ENCODE measurements at places on chromosomes 2 and 18. TPM values are rescaled to one million over a fixed set of nuclear protein-coding genes. Genes with fewer than 3 reads are reported as not detected.
A peak's percentile ranks its signal among the peaks of the same experiment; 100 is the strongest.

SNRPD1 gene
- total RNA-seq: 25.8 TPM

GRCh38 chr2:70089220-70089982 is 2.1 kb downstream of the PCBP1 start:
- H3K27ac ChIP-seq: peak overlapping the region; percentile 100
- peaks cover 14% of the 10 kb centered on the region for H3K36me3 ChIP-seq
- H3K4me3 ChIP-seq: peak overlapping the region; percentile 94
- no peak for DNase-seq

DNA sequence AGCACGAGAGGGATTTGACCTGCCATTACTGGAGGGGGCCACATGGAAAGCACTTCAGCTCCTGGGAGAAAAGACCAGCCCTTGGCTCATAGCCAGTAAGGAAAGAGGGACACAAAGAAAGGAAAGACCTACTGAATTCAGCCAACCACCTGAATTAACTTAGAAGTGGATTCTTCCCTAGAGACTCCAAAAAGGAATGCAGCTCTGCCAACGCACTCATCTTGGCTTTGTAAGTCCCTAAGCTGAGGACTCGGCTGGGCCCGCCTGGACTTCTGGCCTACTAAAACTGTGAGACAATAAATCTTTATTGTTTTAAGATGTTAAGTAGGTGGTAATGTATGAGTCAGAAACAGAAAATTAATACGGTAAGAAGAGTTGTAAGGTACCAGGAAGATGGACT is 11.5 kb downstream of the ATF2 start:
- no peaks in the 10 kb centered on the region for H3K27me3 ChIP-seq
- H3K36me3 ChIP-seq: no peaks in the 10 kb centered on the region
- H3K4me1 ChIP-seq: peaks cover 12% of the 10 kb centered on the region
- DNase-seq: no peak
- H3K27ac ChIP-seq: no peak overlapping the region
- H3K4me3 ChIP-seq: no peak overlapping the region

- no peak overlapping the region for H3K4me3 ChIP-seq
- H3K4me1 ChIP-seq: peaks cover 28% of the 10 kb centered on the region
- no peaks in the 10 kb centered on the region for H3K27me3 ChIP-seq
- no peaks in the 10 kb centered on the region for H3K36me3 ChIP-seq
- H3K27ac ChIP-seq: no peak overlapping the region
Measured at GRCh38 chr2:239252801-239253200, 148.0 kb downstream of the HDAC4 start.

GRCh38 chr2:105845976-105846375 is 101.3 kb downstream of the NCK2 start:
- H3K27ac ChIP-seq: no peak overlapping the region
- H3K27me3 ChIP-seq: no peaks in the 10 kb centered on the region
- peaks cover 3% of the 10 kb centered on the region for H3K4me1 ChIP-seq
- H3K4me3 ChIP-seq: no peak overlapping the region

All from upper lobe of right lung (tissue), 1 donor.